ENCODE measurements at places on chromosomes 1 and 21.
A peak's percentile ranks its signal among the peaks of the same experiment; 100 is the strongest.

DNA sequence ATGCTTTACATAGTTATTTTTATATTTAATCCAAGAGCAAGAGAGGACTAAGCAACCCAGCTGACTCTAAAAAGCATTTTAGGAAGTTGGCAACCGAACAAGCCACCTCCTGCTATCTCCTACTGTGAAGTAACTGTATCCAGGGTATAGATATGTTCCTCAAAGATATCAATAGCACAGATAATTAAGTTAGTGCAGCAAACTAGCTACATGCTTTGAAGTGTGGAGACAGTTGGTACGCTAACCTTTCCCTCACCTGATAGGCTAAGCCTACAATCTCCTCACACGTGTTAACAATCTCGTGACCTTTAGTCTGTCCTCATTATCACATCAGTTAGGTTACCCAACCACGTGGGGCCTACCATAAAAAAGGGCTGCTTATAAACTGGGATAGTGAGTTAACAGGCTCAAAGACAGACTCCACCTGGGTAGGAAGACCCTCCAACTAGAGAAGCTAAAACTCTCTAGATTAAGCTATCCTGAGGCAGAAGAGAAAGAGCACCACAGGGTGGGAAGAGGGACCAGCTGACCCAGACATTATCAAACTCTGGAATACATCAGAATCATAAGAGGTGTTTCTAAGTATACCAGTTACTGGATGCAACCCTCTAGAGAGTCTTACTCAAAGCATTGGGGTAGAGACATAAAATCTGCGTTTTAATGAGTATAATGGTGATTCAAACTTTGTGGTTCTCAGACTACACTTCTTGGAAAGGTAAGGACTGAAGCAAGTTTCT is 340.1 kb upstream of the ESRRG start:
- DNase-seq = no peak

- no peak for DNase-seq
Measured at GRCh38 chr1:168321945-168322344, 41.3 kb downstream of the TBX19 start.

DNA sequence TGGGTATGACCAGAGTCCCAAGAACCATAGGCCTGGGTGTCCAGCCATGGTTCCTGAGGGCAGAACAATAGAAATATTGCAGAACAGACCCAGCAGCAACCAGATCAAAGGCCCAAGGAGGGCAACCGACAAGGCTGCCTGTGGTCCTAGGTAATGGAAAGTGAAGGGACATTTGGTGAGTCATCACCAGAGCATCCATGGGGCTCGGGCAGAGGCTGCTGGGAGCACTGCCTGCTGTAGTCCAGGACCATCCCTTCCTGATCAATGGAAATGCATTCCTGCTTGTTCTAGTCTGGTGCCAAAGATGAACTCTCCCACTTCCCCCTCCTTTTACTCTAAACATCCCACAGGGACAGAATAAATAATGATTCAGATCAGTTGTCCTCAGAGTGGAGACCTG is 172.8 kb upstream of the CACNA1E start:
- DNase-seq = no peak

DNA sequence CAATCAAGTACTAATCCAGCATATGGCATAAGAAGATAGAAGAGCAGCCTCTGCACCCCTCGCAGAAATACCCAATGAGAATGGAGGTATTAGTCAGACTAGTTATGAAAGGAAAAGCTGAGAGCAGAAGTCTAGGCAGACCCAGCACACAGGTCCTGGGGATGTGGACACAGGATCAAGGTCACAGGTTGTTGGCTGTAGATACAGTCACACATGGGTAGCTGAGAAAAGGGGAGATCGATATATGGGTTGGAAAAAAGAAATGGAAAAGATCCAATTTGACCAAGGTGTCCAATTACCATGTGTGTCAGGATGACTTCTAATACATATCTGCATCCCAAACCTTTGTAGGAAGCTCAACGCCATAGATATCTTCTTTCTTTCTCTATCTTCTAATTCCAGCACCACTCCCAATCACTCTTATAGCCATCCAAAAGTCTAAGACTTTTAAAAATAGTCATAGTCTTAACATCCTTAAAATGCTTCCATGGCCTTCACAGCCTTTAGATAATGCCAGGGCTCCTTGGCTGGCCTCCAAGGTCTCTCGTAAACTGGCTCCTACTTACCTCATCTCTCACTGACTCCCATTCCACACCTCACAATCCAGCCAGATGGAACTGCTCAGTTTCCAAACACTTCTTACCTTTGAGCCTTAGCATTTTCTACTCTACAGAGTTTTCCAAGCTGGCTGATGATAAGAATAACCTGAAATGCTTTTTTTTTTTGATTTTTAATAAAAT is 8.3 kb upstream of the ZC3H11B start:
- DNase-seq = no peak

DNA sequence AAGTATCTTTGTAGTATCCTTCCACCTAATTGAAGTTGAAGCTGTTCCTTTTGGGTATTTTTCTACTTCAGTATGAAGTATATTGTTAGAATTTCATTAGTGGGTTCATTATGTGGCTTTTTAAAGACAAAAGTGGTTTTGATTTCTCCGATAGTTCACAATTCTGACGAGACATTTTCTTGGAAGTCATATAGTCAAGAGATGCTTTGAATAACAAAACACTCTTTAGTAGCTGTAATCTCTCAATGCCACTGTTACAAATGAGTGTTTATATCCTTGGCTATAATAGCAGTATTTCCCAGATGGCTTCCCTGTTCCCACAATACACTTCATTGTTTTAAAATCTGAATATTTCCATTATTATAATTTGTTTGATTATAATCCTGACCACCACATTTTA is 108.7 kb upstream of the F3 start:
- DNase-seq = no peak

- DNase-seq = no peak
Measured at GRCh38 chr1:166083887-166084286, 82.9 kb downstream of the FAM78B start.

DNA sequence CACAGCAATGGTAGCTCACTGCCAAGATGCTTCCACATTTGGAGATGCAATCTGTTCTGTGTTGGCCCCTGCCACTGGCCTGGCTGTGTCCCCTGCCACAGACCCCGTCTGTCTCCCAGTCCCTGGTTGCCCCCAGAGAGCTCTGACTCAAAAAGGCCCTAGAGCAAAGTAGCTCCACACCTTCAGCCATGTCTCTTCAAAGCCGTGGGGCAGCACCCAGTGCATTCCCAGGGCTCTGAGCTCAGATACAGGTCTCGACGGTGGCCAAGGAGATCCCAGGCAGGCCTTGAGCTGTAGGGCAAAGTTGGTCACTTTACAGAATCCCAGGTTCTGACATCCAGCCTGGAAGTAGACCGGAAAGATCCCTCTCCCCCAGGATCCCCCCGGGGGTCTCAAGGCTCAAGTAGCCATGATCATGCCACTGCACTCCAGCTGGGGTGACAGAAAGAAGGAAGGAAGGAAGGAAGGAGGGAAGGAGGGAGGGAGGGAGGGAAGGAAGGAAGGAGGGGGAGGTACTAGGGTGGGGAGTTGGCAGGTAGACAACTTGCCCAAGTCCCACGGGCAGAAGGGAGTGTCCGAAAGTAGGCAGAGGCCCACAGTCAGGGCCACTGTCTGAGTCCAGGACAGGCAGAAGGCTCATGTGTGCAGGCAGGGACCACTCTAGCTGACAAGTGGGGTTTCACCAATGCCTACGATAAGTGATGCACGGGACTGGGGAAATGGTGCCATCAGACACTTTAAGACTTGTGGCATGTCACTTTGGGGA is 4.8 kb upstream of the ARF1 start:
- no peak for DNase-seq

DNA sequence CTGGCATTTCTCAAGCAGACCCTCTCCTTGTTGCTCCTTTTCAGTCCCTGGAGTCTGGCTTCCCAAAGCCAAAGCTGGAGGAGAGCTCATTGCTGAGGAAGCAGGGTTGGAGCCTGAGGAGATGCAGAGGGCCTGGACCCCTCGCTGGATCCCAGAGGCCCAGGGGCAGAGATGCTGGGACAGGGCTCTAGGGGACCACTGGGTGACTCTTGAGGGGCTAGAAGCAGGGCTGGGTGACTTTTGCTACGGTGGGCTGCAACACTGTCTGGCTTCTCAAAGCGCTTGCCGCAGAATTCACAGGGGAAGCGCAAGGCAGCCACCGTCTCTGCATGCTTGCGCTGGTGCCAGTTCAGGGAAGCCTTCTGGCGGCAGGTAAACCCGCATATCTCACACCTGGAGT is 8.8 kb downstream of the ZNF692 start:
- DNase-seq = no peak

DNA sequence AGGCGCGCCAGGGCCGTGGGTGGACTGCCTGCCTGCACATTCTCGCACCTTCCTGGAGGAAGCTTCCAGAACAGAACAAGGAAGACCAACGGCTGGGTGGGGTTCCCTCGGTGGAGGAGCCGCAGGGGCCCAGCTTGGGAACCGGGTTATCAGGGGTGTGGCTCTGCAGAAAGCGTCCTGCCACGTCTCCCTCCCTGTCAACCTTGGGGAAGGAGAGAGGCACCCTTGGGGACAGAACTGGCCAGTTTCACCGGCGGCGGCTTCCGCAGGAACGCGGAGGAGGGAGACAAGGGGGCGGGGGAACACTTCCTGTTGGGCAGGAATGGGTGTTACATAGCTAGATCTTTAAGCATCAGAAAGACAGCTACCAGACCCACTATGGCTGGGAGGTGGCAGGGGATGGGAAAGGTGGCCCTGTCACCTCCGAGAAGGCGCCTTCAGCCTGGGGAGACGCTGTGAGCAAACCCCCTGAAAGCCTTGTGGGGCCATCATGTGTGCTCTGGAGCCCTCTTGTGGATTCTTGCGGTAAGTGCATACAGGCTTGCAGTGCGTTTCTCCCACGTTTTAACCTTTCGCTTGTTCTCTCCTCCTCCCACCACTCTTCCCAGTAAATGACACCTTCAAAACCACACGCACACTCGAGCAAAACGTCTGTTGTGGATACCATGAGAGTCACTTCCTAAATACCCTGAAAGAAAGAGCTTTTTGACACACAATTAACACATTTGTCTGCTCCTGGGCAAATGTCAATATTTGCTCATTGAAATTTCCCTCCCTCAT is 3.8 kb upstream of the PLEKHA6 start:
- DNase-seq = peak; percentile 70

- no peak for DNase-seq
Measured at GRCh38 chr1:87084244-87084836, 169.9 kb downstream of the HS2ST1 start.

- DNase-seq = no peak
Measured at GRCh38 chr1:165344736-165345135, 11.8 kb downstream of the LMX1A start.

- no peak for DNase-seq
Measured at GRCh38 chr1:109547463-109548320, 723 bp upstream of the GNAI3 start.

- no peak for DNase-seq
Measured at GRCh38 chr21:24403221-24403620, 1204.1 kb downstream of the MRPL39 start.

GRCh38 chr1:172882791-172883386 is 167.9 kb downstream of the TNFSF18 start:
- no peak for DNase-seq

GRCh38 chr21:44066116-44066515 is 41.1 kb upstream of the PWP2 start:
- no peak for DNase-seq

DNA sequence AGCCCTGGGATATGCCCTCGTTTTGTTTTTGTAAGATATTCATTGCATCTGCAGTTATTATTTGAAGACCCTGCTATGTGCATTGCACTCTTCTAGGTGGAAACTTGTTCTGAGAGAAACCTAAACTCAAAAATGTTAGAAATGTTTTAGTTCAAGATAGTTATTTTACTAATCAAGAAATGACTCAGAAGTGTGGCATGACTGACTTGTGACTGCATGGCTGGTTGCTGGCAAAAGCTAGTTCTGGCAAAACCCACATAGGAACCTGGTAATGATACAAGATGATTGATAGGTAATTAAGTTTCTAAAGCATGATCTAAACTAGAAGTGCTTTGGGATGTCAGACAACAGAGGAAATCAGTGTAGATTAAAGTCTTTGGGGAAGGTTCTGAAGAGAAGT is 33.8 kb upstream of the NFASC start:
- no peak for DNase-seq

- DNase-seq = no peak
Measured at GRCh38 chr1:30920827-30921226, 12.3 kb upstream of the SDC3 start.

- DNase-seq = no peak
Measured at GRCh38 chr1:164228928-164229327, 330.1 kb upstream of the PBX1 start.

GRCh38 chr1:15088281-15088971 is 65.1 kb upstream of the TMEM51 start:
- DNase-seq = no peak

DNA sequence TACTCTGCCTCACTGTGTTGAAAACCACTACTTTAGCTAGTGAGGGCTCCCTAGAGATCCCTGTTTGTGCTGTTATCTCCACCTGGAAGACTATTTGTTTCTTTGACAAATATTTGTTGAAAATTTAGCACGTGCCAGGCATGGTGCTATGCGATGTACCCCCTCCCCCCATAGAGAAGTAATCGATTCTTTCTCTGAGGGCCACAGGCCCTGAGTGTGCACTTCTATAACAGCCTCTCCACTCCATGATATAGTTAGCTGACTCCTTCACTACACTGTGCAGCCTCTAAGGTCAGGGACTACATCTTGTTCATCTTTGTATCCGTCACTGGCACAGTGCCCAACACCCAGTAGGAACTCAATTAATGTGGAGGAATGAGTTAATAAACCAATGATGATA is 17.3 kb upstream of the RBM15 start:
- DNase-seq = no peak

- no peak for DNase-seq
Measured at GRCh38 chr1:34272152-34272551, 95.4 kb downstream of the C1orf94 start.

DNA sequence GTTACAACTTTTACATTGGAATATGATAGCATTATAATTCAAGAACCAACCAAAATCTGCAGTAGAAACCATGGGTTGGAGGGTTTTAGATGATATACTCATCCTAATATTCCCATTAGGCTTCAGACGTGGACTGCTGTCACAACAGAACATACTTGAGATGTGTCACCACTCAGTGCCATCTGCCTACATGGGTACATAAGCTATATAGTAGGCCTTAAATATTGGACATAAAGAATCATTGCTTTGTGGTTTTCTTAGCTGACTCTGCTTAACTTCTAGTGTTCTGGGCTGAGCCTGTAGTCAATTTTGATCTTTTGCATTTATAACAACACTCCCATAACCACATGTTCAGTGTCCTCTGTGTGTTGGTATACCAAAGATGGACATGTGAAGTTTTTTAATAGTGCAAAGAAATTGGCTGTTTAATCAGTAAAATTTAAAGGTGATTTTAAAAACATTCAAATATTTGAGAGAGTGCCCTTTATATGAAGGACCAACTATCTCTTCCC is 14.2 kb downstream of the RAP1A start:
- DNase-seq = no peak

Data from NCI-H1048 (cell line).